NCI-H1105 treated with DMSO at 0.1 percent for 48 hours (cell line): ENCODE measurements at places on chromosomes 6 and 20.

DNA sequence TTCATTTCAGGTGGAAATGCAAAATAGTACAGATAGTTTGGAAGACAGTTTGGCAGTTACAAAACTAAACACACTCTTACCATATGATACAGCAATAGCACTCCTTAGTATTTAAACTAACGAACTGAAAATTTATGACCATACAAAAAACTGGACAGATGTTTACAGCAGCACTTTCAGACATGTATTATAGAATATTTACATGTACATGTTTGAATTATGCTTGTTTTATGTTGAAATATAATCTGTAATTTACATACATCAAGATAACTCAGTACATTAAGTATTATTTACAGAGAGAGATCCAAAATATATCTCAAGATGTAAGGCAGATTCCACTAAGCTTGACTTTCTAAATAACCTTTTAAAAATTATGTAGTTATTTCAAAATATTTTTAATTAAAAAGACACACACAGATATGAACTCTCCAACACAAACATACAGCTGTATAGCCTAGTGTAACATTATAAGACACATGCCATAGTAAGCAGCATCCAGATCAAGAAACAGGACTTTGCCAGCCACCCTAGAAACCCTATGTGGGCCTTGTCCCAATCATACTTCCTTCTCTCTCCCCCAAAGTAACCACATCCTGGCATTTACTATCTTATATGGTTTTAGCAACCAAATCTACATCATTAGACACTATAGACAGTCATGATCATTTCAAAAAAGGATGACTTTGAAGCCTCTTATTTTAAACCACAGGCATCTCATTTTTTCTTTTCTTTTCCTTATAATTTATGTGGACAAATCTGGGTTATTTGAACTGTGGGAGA, 82.2 kb downstream of the MAN1A1 start:
- DNase-seq, result no peak

- no peak for DNase-seq
Measured at GRCh38 chr6:25630508-25631278, 21.3 kb upstream of the SCGN start.

DNA sequence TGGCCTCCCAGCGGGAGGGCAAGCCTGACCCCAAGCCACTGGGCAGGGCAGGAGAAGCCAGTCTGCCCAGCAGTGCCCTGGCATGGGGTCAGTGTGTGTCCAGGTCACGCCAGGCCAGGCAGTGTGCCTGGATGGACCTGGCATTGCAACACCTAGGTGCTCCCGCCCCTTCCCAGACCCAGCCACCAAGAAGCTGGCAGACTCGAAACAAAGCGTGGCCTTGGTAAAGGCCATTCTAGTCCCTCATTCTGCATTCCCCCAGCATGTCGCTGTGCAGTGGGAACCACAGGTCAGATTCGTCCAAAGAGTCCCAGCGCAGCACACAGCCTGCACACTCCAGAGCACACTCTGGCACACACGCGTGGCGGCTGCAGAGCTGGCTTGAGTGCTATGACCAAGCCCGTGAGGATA, 19.3 kb upstream of the APMAP start:
- no peak for DNase-seq

- no peak for DNase-seq
Measured at GRCh38 chr20:1817577-1818211, 77.5 kb upstream of the SIRPA start.

DNA sequence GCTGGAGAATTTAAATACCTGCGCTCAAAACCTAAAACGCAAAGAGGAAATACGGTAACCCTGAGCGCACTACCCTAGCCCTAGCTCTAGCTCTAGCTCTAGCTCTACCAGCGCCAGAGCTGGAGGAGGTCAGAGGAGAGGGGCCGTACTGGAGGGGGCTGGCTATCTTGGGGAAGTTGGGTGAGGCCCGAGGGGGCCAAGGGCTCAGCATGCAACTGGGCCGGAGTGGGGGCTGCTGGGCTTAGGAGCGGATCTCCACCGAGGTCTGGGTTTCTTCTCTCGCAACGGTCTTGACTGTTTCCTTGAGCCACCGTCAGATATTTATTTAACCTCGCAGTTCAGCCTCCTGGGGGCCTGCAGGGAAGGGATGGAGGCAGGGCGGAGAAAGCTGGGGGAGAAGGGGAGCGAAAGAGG, 91.0 kb downstream of the NCR2 start:
- no peak for DNase-seq

DNA sequence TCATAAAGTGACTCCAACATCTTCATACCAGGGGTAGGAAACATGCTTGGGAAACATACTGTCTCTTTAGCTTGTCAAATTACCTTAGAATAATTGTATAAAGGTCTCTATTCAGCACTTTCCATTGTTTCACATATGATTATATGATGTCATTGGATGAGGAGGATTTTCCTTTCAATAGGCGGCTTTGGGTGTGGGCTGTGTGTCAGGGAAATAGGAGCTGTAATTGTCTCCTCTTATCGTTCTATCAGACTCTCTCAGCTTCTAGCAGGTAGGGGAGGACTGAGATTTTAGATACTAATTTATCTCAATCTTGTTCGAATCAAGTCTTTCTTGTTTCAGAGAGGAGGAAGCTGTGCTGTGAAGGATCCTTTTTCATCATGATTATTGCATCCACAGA, 179.4 kb upstream of the OLIG3 start:
- DNase-seq, result no peak
